ENCODE measurements at places on chromosomes 12 and 14.

GRCh38 chr14:36976571-36977023, 195.8 kb downstream of the SLC25A21 start:
- peak; percentile 56 for DNase-seq

- peak; percentile 85 for DNase-seq
Observed at GRCh38 chr12:79547735-79548609, 142.8 kb downstream of the PAWR start.

DNA sequence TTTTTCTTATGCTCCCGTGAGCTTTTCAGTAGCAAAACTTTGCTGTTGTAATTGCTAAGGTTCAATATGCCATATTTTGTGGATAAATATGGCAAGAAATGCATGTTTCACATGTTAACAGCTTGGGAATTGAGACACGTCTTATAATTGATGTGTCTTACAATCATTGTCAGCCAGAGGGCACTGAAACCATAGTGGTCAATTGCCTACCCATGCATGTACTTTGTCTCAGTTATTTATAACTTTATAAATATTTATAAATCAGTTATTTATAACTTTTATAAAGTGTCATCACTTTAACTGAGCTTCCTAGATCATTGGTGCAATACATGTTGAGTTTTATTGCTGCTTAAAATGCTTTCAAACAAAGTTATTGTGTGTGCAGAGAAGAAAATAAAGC, 82.0 kb downstream of the CATSPERB start:
- peak; percentile 50 for DNase-seq

DNA sequence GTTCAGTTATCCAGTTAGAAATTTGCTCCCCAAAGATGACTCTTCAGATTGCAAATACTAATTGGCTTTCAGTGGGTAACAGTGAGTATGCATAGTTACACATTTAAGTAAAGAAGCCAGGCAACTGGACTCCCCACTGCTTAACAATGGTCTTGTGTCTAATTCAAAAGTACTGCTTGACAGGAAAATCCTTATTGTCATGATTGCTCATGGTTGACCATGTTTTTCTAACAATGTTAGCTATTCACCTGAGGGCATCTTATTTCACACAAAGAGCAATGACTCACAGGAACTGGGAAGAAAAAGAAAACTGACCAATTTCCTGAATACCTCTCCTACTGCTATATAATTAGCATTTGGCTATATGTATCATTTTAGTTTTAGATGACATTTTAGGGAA, 33.7 kb upstream of the ALG10B start:
- no peak for DNase-seq

- no peak for DNase-seq
Observed at GRCh38 chr12:47378907-47379306, 299.1 kb upstream of the AMIGO2 start.

GRCh38 chr14:58151133-58152013, 640 bp downstream of the ARMH4 start:
- peak; percentile 45 for DNase-seq

DNA sequence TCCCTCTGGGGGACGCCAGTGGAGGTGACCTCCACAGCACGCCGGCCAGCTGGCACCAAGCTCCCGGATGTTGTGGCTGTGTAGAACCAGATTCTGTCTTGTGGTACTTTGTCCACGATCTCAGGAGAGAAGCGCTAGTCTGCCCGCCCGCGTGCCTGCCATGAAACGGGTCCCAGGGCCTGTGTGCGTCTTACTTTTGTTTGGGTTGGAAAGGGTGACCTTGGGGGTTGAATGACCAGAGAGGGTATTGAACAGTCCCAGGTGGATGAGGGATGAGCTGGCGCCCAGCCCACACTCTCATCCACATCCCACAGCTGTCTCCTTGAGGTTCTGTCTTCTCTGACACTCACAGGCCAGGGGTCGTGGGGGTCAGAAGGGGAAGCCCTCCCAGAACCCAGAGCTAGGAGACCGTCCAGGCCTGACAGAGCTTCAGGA, 78.3 kb downstream of the WDR20 start:
- no peak for DNase-seq

GRCh38 chr14:79225815-79226214, 985.5 kb downstream of the DIO2 start:
- DNase-seq = no peak

GRCh38 chr12:460261-461230, 807 bp downstream of the B4GALNT3 start:
- no peak for DNase-seq

- peak; percentile 31 for DNase-seq
Observed at GRCh38 chr14:77139540-77140358, 1.8 kb downstream of the ZDHHC22 start.

- DNase-seq = peak; percentile 81
Observed at GRCh38 chr12:21526053-21526452, at the start of gene SPX. Gene SPX, plus strand, starts transcription at chr12:21526296. Its CDS starts 177 bp downstream, at chr12:21526473.

DNA sequence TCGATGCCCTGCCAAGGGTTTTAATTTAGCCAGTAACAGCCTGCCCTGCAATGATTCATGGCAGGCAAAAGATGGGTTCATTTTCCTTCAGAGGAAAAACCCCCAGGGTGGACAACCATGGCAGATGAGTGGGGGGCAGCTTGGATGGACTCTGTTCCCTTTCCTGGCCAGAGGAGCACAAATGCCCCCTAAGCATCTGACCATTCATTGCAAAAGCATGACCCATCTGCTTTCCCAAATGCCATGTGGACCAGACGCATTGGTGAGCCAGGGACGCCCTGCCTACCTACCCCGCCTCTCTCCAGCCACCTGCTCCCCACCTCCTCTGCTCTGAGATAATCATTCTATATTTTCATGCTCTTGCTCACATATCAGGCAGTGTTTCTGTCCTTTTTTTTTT, 281.9 kb downstream of the DPF3 start:
- DNase-seq = no peak

DNA sequence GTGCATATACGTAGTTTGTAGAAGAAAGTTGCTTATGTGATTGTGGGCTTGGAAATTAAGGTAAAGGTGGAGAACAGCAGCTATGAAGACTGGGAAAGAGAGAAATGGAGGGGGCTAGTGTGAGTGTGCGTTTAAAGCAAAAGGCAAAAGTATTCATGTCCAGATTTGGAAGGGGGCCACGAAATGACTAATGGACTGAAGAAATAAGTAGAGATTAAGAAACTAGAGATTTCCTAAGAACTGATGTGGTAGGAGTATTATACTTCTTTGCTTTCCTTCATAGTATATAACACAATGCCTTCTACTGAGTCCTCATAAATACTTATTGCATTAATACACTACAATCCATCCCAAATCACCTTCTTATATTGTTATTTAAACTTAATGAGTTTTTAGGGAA, 298.6 kb upstream of the NOVA1 start:
- peak; percentile 89 for DNase-seq

GRCh38 chr12:90819709-90820108, 135.3 kb downstream of the CCER1 start:
- DNase-seq = no peak

- DNase-seq = peak; percentile 53
Observed at GRCh38 chr12:123986374-123986965, 13.5 kb downstream of the ZNF664 start.

DNA sequence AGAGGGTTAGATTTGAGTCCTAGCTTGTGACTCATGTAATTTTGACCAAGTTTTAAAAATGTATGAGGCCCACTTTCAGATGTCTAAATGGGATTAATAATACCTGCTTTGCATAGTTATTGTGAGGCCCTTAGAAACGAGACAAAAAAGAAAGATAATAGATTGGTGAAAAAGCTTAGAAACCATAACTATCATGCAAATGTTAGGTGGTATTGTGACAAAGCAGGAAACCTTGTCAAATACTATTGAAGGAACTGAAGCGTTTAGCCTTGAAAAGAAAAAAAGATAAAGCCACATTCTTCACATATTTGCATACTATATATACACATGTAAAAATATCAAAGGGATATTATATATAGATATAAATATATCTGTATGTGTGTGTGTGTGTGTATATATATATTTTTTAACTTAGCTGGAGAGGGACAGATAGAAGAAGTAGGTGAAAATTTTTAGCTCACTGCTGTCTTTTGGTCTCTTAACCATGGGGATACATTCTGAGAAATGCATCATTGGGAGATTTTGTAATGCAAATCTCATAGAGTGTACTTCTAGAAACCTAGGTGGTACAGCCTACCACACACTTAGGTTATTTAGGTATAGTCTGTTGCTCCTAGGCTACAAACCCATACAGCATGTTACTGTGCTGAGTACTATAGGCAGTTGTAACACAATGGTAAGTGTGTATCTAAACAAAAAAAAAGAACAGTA, 270.3 kb downstream of the CCDC91 start:
- no peak for DNase-seq

- DNase-seq = no peak
Observed at GRCh38 chr14:106691601-106692291, 1165.4 kb downstream of the TMEM121 start.

GRCh38 chr14:54209511-54210250, 187.1 kb upstream of the CDKN3 start:
- DNase-seq = peak; percentile 74

- DNase-seq = no peak
Observed at GRCh38 chr12:89194683-89195082, 157.6 kb downstream of the DUSP6 start.

GRCh38 chr12:89245090-89245489, 107.2 kb downstream of the DUSP6 start:
- DNase-seq = peak; percentile 84

DNA sequence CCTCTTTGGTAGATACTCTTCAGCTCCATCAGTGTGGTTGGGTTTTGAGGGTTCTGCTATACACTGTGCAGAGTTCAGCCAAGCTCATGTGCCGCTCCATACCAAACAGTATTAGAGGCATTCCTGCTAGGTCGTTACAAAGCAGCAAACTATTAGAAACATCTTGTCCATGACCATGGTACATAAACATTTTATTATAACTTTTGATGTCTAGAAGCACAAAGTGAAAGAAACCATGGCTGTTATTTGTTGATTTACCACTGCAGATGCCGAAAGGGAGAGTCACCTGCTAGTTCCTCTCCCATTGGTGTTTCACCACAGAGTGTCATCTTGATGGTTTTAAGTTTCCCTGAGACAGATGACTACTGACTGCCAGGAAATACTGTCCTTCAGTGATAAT, 242.0 kb downstream of the ADAMTS20 start:
- peak; percentile 99 for DNase-seq

GRCh38 chr14:98974113-98974512, 297.9 kb downstream of the BCL11B start:
- no peak for DNase-seq

DNA sequence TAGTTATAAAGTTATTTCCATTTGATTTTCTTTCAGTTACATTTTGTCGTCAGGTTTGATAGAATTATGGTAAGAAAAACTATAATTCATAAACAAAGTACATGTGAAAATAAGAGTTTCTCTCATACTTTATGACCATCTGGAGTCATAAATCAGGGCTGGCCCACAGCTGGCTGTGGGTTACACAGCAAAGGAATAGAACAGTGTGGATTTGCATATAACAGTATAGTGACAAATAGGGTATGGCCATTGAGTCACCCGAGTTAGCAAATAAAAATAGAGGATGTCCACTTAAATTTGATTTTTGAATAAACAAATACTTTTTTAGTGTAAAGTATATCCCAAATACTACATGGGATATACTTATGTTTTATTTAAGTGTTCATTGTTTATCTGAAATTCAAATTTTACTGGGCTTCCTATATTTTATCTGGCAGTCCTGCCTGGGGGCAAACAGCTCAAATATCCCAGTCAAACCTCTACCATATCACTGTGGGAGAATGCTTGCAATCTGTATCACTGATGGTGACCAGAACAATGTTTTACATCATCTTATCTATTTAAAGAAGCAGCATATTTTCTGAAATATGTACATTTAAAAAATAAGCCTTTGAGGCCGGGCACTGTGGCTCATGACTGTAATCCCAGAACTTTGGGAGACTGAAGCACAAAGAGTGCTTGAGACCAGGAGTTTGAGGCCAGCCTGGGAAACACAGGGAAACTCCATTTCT, 65.5 kb downstream of the KSR2 start:
- no peak for DNase-seq

- peak; percentile 49 for DNase-seq
Observed at GRCh38 chr14:59534361-59534987, 42.1 kb downstream of the CCDC175 start.

DNA sequence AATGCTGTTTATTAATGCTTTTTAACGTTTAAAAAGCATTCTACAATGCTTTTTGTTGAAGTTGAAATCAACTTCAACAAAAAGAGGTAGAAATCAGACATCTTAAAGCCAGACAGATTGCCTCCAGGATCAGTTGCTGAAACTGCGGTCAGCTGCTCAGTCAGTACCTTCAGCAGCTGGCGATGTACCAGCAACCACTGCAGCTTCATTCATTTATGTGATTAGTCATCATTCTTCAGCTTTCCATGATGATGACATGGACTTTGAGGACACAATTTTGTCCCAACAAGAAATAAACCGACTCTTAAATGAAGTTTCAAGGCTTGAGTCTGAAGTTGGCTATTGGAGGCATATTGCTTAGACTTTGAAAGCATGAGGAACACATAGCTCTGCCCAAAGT, 31.5 kb upstream of the NUAK1 start:
- peak; percentile 80 for DNase-seq

- DNase-seq = no peak
Observed at GRCh38 chr12:51200806-51201205, 17.1 kb downstream of the POU6F1 start.

DNA sequence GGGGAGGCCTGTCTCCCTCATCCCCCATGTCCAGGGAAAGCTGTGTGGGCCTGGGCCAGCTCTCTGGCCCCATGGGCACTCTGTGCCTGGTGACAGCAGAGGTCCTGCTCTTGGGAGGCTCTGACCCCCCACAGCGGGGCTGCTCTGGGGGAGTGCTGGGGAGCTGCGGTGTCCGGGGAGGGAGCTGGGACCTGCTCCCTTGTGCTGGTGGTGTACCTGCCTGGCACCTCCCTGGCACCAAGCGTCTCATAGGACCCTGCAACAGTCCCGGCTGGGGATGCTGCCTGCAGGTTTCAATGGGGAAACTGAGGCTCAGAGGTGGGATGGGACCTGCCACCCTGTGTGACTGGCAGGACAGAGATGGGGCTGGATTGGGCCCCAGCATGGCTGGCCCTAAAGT, 111.3 kb downstream of the KIF26A start:
- DNase-seq = no peak

- peak; percentile 38 for DNase-seq
Observed at GRCh38 chr14:105050551-105050897, 14.7 kb downstream of the GPR132 start.

GRCh38 chr12:124768452-124769162, 95.1 kb downstream of the SCARB1 start:
- DNase-seq = no peak

GRCh38 chr14:104307627-104308401, 169.4 kb downstream of the KIF26A start:
- DNase-seq = no peak

DNA sequence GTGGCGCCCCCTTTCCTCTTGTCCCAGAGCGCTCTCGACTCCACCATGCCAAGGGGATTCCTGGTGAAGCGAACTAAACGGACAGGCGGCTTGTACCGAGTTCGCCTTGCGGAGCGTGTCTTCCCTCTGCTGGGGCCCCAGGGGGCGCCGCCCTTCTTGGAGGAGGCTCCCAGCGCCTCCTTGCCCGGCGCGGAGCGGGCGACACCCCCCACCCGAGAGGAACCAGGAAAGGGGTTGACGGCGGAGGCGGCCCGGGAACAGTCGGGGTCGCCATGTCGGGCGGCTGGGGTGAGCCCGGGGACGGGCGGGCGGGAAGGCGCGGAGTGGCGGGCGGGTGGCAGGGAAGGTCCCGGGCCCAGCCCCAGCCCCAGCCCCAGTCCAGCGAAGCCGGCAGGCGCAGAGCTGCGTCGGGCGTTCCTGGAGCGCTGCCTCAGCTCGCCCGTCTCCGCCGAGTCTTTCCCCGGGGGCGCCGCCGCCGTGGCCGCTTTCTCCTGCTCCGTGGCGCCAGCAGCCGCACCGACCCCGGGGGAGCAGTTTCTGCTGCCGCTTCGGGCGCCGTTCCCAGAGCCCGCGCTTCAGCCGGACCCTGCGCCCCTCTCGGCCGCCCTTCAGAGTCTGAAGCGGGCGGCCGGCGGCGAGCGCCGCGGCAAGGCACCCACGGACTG, 376 bp downstream of the INSM2 start:
- DNase-seq = peak; percentile 28
